Hippocampal formation (tissue), 2 donors: ENCODE measurements at places on chromosomes 6 and 20.

DNA sequence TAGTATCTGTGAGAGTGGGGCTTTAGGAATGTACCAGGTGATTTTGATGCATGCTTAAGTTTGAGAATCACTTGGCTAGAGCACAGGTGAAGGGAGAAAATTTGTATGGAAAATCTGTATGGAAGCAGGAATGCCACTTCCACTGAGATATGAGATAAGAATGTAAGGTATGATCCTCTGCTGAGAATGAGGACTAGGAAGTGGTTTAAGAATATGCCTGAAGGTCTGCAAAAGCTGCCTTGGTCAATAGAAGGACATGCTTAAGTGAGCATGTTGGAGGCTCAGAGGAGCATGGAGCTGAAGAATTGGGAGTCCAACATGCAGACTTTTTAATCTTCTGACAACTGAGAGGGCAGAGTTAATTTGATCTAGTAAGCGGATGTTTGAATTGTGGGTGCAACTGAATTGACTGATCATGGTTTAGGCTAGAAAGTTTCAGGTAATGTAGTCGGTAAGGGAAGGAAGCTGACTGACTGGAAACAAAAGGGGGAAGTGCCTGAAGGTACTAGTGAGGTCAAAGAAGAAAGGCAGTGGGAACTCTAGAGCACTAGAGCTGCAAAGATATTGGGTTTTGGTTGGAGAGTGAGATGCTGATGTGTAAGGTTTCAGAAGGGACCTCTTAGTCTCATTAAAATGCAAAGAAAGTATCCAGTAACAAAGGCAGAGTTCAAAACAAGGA is 28.6 kb upstream of the NOTCH4 start:
- no peak for DNase-seq

DNA sequence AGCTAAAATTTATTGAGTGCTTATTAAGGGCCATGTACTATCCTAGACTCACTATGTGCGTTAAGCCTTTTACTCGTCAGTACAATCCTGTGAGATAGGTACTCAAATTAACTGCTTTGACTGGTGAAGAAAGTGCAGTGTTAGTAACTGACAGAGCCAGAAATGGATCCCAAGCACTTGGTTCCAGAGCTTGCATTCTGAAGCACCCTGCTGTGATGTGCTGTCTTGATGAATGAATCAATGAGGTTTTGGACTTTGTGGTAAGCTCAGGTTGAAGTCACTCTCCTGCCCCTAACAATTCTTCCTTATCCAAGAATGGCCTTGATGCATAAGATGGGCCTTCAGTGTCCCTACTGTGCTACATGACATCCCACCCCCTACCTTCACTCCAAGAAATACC is 3.7 kb downstream of the STX11 start:
- DNase-seq = no peak

DNA sequence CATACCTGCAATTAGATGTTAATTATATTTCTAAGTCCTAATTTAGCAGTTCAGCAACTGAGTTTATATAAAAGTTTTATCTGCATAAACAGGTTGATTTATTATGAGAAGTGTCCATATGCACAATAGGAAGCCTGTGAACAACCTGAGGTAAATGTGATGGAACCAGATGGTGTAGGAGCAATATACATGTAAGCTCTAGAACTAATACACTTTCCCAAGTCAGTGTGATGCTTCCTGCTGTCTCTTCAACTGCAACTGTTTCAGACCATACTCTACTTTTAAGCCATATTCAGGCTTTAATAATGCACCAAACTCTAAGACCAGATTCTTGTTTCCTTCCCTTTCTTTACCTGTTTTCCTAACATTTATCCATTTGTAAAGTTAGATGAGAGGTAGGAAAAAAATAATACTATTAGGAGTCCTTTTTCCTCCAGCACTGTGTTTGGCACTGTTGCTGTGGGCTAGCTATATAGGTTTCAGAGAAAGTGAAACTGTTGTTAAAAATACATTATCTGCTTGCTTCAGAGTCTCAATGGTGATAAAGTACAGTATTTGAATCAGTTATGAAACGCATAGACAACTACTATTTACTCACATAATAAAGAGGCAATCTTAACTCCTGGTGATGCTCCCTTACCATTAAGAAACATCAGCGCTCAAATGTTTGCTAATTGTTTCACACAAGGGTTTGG is 1009.3 kb downstream of the GRIK2 start:
- no peak for DNase-seq

GRCh38 chr20:6715401-6715941 is 52.0 kb upstream of the BMP2 start:
- no peak for DNase-seq

DNA sequence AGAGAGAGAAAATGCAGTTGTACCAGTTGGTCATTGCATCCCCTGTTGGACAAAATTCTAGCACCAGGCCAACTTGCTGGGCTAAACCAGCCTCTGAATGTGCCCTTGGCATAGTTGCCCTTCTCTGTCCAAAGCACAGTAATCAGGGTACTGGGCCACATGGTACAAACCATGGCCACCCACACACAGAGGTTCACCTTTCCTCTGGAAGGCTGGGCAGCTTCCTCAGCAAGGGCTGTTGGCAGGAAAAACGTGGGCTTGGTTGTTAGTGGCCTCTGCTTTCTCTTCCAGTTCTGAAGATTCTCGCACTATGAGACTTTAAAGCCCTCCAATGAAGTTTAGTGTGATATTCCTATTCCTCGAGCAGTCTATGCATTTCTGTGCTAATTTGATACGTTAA is 706 bp downstream of the DDO start:
- no peak for DNase-seq

DNA sequence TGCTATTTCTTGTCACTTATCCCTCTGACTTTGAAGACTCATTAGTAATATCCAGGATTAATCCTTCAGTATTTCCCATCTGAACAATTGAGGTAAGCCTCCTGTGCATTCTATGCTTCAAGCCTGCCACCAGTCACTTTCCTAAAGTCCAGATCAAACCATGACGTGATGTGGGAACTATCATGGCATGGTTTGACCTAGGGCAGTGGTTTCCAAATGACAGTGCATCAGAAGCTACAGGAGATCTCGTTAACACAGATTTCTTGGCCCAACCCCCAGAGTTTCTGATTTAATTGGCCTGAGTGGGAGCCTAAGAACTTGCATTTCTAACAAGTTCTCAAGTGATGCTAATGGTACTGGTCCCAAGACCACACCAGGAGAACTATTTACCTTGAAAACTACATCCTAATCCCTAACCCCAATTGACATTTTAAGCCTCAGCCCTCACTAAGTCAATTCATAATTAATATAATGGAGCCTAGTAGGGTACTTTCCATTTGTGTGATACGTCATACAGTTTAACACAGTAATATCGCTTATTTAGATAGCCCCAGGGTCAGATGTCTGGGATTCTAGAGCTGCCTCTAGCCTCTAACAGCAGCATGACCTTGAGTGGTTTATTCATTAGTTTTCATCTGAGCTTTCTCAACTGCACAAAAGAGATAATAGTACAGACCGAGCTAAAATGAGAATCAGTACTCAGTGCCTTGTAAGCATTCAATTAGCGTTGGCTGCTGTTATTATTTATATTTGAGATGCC is 907.6 kb downstream of the TFAP2A start:
- no peak for DNase-seq

GRCh38 chr6:130134582-130134981 is 88.2 kb downstream of the SAMD3 start:
- no peak for DNase-seq

- DNase-seq = no peak
Measured at GRCh38 chr6:132058975-132059374, 107.8 kb upstream of the CCN2 start.

DNA sequence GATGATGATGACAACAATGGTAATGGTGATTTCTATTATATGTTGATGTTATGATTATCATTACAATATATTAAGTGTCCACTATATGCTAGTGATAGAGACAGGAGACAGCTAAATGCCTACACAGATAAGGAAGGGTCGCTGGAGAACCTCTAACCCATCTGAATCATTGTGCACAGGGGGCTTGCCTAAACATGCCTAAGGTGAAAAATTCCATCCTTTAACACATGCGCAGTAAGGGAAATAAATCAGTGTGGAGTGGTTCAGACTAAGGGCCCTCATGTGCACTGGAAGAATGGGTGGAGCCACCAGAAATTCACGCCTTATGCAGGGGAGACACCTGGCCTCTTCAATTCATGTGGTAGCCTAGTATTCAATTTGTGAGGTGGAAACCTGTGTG is 120.4 kb downstream of the TPBG start:
- DNase-seq = no peak

DNA sequence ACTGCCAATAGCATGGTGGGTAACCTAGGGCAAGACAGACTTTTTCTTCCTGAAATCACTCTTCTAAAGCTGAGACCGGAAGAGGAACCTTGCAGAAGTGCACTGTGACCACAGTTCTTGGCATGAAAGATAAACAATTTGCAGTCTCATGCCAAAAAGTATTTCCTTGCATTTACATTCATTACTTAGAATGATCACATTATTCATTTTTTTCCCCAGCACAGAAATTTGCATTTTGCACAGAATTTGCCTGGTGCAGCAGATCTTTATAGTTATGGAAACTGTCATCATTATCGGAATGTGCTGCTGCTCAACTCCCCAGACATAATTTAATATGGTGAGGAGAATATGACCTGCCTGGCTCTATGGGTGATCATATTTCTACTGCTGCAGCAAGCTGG is 42.2 kb upstream of the EDN3 start:
- DNase-seq = no peak

DNA sequence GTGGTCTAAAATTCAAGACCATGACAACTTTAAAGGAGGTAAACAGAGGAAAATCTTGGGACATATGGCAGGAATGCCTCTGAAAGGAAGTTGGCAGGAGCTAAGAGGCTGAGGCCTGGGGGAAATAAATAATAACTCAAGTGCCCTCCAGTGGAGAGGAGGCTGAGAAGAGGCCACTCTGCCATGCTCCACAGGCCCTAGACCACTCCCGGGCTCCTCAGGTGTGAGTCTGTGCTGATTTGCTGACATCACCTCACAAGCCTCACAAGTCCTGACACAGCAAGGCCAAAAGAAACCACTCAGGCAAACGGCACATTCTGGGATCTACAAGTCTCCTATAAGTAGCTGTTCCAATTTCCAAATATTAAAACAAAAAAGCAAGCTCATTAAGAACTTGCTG is 91.0 kb upstream of the RIPOR2 start:
- no peak for DNase-seq

GRCh38 chr6:36609582-36609981 is 15.4 kb downstream of the SRSF3 start:
- DNase-seq = no peak

DNA sequence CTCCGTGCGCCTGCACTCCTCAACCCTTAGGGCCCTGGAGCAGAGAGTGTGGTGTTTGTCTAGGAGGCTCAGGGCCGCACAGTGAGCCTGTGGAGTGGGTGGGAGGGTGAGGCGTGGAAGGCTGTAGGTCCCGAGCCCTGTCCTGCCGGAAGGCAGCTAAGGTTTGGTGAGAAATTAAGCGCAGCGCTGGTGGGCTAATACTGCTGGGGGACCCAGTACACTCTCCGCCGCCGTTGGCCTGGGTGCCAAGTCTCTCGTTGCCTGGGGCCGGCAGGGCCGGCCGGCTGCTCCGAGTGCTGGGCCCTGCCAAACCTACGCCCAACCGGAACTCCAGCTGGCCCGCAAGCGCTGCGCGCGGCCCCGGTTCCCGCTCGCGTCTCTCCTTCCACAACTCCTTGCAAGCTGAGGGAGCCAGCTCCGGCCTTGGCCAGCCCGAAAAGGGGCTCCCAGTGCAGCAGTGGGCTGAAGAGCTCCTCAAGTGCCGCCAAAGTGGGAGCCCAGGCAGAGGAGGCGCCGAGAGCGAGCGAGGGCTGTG is 40.4 kb upstream of the MCUR1 start:
- no peak for DNase-seq

DNA sequence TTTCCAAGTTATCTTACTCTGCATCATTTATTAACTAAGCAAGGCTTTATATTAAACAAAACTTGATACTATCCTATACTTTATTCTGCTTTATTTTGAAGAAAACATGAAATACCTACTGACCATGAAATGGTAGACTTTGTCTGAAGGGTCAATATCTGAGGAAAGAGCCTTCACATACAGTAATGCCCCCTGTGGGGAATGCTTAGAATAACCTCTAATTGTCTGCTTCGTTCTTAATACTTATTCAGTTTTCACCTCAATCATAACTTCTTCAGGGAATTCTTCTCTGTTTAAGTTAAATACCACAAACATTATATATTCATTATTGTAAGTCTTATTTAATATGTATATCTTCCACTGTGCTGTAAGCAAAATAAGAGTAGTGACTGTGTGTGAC is 498.9 kb upstream of the MANEA start:
- no peak for DNase-seq

GRCh38 chr6:54134935-54135334 is 23.7 kb downstream of the MLIP start:
- DNase-seq = no peak

- DNase-seq = no peak
Measured at GRCh38 chr6:135182071-135183001, 1.2 kb downstream of the MYB start.

GRCh38 chr6:129138739-129139405 is 255.9 kb downstream of the LAMA2 start:
- DNase-seq = no peak

DNA sequence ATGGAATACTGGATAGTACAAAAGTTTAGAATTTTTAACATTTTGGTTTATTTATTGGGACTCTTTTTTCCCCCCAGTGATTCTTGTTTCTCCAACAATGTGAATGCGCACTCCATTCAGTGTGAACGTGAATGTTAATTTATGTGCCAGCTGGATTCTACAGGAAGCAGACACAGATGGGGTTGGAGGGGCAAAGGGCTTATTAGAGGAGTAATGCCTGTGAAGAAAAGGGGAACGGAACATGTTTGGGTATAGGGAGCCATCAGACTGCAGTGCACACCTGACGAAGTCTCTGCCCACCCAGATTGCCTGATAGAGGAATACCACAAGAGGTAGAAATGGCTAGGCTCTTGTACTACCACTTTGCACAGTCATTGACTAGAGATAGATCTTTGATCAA is 48.2 kb downstream of the PTPRA start:
- no peak for DNase-seq

GRCh38 chr20:6605055-6605935 is 162.2 kb upstream of the BMP2 start:
- no peak for DNase-seq

- no peak for DNase-seq
Measured at GRCh38 chr6:43806043-43806757, 36.2 kb downstream of the VEGFA start.

DNA sequence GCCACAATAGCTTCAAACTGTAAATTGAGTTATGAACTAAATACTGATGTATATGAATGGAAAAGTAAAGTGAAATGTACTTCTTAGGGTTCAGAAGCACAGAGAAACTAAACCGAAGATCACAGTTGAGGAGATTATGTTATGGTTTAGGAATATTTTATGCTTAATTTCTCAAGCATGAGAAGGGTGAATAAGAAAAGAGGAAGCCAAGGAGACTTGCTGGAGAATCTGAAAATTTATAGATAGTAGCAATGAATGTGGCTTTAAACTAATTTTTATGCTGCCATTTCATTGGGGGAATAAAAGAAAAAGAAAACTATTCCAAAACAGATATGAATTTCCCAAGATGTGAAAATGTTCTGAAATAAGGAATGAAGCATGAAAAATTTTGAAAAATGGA is 5.6 kb downstream of the ANKS1A start:
- no peak for DNase-seq
